GM23338 (cell line): ENCODE measurements at places on chromosomes 2 and 18.

DNA sequence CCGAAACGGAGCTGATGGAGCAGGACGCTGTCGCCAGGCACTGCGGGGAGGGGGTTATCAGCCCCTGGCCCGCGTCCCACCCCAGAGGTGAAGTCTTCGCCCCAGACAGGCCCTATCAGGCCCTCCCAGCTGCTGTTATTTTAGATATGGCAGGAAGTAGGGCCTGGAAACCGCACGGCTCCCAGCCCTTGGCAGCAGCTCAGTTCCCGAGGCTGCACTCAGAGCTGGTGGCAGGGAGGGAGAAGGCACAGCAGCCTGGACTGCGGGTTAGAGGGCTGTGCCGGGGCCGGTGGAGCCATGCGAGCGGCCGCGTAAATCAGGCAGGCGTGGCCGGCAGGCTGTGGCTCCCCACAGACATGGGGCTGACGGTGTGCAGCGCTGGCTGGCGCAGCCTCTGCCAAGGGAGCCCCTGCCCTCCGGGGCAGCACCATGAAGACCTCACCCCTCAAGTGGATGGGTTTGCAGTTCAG is 111.4 kb downstream of the NFATC1 start:
- no peak for DNase-seq

DNA sequence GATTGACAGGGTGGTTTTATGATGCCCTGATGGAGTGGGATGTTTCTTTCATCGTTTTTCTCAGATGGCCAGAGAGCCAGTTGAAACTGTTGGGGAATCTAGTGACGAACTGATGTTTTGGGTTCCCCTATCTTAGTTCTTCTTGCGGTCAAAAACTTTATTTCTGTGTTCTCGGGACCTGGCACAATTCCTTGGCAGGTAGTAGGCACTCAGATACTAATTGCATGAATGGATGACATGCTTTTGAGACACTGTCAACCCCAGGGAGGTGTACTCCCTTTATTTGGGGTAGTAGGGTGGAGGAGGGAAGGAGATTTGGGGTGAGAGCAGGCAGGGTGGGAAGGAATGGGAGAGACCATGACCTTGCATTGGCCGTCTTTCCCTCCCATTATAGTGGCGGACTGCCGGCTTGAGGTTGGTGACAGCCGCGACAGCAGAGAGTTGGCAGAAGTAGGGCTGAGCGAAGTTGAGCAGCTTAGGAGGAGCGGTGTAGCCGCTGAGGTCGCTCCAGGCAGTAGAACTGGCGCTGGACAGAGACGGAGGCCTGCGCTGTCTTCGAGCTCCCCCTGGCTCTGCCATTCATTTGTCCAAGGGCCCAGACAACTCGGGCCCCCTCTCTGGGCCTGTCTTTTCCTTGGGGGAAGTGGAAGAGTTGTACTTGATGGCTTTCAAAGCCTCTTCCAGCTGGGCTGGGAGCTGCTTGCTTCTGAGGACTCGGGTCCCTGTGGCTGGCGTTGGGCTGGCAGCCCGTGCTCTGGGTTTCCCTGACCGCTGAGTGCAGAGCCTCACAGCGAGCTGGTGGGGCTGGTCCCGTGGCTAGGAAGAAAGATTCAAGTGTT is 2.6 kb downstream of the TET3 start:
- DNase-seq, result peak; percentile 32

- no peak for DNase-seq
Measured at GRCh38 chr18:73446502-73446901, 578.7 kb upstream of the NETO1 start.

DNA sequence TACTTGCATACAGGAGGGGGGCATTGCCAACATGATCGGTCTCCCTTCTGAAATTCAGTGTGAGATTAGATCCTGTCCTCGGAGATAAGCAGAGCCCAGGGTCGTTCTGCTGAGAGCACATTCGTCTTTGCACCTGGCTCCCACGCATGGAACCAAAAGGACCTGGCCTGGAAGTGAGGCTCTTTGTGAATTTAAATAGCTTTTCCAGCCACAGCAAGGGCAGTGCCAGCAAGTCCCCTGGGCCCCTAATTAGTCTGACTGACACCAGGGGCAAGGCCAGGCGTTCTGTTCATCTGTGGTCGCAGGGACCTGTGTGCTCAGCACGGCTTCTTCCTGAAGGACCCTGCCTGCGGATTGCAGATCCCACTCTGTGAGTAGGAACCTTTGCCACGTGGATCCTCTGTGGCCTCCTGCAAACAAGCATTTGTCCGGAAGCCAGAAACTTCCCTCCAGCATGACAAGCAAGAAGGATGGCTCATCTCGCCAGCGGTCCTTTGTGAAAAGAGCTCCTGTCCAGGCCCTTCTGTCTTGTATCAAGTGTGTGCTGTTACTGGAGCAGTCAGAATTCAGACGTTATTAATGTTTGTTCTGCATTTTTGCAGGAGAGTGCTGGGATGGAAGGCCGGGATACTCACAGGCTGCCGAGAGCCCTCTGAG is 128.7 kb downstream of the TPO start:
- no peak for DNase-seq

DNA sequence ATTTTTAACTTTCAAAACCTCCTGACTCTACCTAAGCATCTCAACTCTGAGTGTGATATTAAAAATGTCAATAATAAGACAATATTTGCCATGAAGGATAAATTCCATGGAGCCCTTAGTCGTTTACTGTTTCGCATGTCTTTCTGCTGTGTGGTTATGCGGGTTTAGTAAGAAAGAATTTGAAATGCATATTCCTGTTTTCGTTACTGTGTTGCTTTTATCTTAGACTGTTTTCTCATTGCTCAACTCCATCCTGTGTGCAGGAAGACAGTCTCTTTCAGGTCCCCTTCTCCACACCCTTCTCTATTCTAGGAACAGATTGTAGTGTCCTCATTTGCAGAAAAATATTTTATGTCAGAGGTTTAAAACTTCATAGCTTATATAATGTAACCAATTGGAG is 82.5 kb upstream of the MAP3K20 start:
- DNase-seq, result no peak

GRCh38 chr2:234189230-234189629 is 138.7 kb downstream of the SPP2 start:
- peak; percentile 54 for DNase-seq

- no peak for DNase-seq
Measured at GRCh38 chr2:106704798-106705197, 181.2 kb downstream of the ST6GAL2 start.

DNA sequence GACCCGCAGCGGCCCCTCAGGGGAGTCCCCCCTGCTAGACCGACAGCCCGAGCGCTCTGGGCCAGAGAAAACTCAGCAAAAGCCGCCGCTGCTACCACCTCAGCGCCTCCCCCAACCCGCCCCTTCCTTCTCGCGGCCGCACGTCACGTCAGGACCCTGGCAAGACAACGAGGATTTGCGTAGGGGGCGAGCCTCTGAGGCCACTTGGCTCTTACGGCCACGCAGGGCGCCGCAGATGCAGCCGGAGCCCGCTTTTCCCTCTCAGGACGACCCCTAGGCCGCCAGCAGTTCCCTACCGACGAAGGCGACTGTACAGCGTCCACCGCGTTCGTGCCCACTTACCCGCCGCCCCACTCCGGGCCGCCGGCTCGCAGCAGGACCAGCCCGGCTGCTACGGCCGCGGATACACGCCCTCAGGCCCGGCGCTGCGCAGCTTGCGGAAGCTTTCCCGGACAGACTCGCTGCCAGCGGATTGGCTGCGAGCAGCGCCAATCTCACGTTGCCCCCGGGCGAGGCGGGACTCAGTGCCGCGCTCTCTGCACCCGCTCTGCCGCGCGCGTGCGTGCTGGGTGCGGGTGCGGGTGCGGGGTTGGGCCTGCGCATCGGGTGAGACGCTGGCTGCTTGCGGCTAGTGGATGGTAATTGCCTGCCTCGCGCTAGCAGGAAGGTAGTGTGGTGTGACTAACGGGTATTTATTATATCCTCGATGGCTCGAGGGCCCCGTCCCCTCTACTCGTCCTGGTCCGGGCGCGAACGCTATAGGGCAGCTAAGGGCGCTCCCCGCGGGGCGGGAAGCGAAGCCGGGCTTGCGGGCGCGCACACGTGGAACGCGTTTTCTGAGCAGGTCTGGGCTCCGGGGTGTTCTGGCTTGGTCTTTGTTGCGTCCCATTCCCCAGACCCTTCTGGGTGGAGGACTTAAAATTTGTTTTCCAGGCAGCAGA is at the start of the genes ORMDL1 and PMS1:
Gene ORMDL1 (minus strand): TSS at position 413 of the 941 bp plus-strand sequence. CDS start 1,744 bp downstream, outside the sequence.
Gene PMS1 (plus strand): TSS at position 524 of the 941 bp plus-strand sequence. CDS start 7,360 bp downstream, outside the sequence.
- DNase-seq, result peak; percentile 95

DNA sequence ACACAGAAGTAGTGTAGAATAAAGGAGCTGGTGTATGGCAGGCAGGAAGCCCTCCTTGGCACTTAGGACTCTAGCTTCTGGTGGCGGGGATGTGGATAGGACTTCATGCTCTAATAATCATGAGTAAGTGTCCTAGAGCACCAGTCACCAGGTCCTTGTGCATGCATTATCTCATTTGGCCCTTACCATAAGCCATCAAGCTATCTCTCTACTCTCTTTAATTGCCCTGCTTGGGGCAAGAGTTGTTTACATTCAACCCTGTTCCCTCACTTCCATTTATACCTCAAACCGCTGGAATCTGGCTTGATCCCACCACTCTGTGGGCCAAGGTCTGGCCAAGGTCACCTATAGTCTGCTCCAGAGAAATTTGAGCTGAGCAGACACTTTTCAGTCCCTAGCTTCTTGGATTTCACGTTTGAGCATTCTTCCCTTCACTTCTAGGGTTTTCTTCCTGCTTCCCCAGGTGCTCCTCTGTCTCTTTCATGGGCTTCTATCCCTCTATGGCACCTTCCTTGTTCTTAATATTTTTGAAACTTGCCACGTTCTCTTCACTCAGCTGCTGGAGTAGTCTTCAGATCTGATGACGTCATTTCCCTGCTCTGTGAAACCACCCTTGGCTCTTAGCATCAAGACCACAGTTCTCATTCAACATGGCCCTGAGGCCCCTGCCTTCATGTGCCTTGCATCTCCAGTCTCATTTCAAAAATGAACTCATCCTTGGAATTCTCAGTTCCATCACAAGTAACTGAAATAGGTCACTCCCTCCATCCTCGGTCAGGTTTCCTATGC is 94.9 kb upstream of the GATA6 start:
- no peak for DNase-seq

GRCh38 chr2:237682151-237682550 is 54.8 kb downstream of the LRRFIP1 start:
- no peak for DNase-seq

- DNase-seq, result peak; percentile 69
Measured at GRCh38 chr2:217555081-217555876, 447.5 kb downstream of the TNS1 start.

DNA sequence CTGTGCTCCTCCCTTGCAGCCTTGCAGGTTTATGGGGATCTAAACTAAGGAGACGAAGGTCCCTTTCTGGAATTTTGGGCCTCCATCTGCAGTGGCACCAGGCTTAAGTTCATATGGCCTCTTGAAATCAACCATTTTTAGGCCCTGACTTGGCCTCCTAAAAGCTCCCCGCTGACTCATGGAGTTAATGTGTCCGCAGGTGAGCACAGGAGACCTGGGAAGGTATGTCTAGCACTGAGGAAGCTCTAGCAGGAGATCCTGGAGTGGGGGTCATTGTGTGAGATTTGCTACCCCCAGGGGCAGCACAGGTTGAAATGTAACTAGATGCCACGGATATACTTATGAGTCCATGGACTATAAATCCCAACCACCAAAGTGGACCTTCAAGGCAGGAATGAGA is 95.9 kb upstream of the CELF4 start:
- no peak for DNase-seq

DNA sequence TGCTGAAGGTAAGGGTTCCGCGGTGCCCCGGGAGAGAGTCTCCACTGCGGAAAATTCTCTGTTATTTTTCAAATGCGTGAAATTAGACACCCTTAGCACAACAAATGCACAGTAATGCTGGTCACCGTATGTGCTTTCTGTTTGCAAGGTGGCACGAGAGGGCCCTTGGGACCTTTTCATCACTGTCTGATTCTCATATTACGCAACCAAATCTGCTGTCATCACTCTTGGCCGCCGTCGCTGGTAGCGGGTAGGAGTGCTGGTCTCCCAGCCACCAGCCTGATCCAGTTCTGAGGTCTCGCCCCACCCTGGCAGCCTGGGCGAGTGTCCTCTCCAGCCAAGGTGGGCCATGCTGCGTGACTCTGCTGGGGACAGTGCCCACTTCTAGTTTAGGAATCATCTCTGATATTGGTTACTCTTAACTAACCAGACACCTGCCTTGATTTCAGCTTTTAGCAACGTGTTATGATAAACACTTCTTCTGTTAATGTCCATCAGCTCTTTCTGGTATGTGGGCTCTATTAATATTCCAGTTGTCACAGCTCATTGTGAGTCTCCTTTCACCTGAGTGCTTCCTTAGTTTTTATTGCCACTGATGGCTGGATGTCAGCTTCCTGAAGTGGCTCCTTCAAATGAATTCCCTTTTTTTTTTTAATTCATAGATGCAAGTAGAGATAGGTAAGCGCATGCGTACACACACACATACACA is 199.4 kb downstream of the GBX2 start:
- DNase-seq, result no peak

DNA sequence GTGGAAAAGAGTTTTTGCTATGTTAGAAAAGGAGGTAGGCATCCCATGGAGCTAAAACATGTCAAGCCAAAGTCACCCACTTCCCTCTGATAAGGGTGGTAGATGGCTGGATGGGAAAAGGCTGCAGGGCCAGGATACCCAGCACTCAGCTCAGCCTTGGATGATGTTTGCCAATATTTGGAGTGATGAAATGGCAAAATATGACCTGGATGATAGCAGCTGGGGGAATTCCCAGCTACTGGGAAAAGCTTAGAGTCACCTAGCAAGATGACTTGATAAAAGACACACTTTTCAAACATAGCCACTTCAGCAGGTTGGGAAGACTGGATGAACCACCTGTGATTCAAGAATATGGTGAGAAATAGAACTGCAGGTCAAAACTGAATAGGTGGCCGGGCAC is 10.1 kb downstream of the RFX8 start:
- no peak for DNase-seq

- no peak for DNase-seq
Measured at GRCh38 chr2:59077981-59078531, 836.9 kb upstream of the FANCL start.

GRCh38 chr2:237483018-237483731 is 3.9 kb upstream of the MLPH start:
- no peak for DNase-seq

GRCh38 chr2:158817588-158817987 is 22.5 kb downstream of the DAPL1 start:
- no peak for DNase-seq

DNA sequence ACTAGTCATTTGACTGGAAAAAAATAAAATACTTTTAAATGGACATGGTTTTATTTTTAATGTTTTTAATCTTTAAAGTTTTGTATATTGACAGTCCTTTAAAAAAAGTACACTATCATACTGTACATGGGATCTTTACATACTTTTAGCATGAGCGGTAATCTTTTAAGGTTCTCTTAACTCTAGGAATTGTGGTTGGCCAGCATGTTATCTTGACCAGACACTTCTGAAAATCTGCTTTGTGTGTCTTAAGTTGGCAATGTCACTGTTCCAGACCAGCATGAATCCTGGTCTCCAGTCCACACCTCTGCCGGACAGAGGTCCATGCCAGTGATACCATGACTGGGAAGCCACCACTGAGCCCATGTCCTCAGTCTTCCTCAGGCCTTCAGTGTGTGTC is 17.7 kb downstream of the ITGB1BP1 start:
- DNase-seq, result no peak

DNA sequence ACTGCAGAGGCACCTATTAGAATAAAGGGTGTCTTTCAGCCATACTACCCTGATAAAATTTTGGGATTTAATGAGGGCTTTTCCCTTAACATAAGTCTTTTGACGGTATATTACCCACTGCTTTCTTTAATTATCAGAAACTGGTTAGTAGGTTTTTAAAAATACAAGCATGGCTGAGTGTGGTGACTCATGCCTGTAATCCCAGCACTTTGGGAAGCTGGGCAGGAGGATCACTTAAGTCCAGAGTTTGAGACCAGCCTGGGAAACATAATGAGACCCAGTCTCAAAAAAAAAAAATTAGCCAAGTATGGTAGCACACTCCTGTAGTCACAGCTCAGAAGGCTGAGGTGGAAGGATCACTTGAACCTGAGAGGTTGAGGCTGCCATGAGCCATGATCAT is 16.1 kb downstream of the CPSF3 start:
- DNase-seq, result no peak
